ENCODE measurements at places on chromosomes 13 and 19.

DNA sequence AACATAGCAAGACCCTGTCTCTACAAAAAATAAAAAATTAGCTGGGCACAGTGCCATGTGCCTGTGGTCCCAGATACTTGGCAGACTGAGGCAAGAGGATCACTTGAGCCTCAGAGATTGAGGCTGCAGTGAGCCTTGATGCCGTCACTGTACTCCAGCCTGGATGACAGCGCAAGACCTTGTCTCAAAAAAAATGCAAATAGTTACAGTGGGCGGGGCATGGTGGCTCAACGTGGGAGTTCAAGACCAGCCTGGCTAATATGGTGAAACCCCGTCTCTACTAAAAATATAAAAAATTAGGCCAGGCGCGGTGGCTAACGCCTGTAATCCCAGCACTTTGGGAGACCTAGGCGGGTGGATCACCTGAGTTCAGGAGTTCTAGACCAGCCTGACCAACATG, 8.5 kb downstream of the PGLS start:
- DNase-seq, result no peak

DNA sequence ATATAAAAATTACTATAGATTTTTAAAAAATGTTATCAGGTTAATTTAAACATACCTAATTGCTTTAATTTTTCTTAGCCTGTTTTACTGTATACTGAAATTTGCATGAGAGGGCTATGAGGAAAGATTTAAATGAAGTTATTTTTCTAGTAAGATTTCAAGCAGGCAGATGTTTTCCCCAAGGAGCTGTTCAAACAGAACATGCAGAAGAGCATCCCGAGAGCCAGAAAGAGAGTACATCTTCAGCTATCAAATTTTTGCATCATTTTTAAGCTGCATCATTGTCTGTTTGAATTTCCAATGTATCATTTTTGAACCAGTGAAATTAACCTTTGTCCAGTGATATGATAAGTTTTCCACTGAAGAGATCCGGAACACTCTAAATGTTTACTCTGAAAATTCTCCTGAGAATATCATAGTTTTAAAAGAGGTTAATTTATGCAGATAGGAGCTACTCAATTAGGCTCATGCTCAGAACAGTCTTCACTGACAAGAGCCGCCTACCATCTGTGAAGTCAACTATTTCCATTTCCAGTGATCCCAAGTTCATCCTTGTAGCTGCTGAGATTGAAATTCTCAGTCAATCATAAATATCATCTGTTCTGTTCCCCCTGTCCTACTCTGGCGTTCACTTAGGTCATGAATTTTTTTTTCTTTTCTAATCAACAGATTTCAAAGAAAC, 467.7 kb upstream of the NBEA start:
- no peak for DNase-seq

GRCh38 chr13:63460462-63461090, 2044.9 kb upstream of the PCDH20 start:
- no peak for DNase-seq

- DNase-seq, result no peak
Observed at GRCh38 chr13:105202354-105202753, 1333.1 kb downstream of the EFNB2 start.

GRCh38 chr13:44758630-44759383, 182.7 kb upstream of the TSC22D1 start:
- DNase-seq, result no peak

- DNase-seq, result no peak
Observed at GRCh38 chr13:101425156-101425471, 8.8 kb upstream of the NALCN start.

DNA sequence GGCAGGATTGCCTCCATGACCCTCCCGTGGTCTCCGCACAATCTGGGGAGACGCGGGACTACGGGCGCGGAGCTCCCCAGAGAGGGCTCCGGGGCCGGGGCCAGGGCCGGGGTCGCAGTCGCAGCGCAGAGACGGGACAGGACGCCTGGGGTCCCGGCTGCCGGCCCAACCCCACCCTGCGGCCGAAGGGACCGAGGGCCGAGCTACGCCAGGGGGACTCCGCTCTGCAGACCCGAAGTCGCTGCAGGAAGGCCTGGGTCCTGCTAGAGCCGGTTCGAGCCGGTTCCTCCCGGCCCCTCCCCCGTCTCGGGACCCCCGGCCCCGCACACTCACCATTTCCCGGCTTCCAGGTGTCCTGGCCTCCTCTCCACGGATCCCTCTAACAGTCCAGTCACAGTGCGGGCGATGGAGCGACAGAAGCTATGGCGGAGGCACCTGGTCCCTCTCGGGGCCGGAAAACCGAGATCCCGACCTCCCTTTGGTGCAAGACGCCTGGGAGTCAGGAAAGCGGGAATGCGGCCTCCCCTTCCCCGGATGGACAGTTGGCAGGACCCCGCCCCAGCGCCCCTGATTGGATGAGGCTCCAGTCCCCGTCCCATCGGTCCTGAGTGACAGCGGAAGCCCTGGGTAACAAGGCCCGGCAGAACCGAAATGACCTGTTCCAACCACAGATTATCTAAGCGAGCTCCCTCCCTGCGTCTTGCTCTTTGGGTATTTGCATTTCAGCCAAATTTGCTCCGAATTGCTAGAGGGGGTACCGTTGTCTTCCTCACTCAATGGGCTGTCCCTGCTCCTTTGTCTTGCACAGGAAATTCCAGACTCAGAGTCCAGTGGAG, at the start of gene ZNF625:
TSS of gene ZNF625 (minus strand) at position 512 of the 836 bp plus-strand sequence. CDS start at position 336, 176 bp downstream.
- no peak for DNase-seq

DNA sequence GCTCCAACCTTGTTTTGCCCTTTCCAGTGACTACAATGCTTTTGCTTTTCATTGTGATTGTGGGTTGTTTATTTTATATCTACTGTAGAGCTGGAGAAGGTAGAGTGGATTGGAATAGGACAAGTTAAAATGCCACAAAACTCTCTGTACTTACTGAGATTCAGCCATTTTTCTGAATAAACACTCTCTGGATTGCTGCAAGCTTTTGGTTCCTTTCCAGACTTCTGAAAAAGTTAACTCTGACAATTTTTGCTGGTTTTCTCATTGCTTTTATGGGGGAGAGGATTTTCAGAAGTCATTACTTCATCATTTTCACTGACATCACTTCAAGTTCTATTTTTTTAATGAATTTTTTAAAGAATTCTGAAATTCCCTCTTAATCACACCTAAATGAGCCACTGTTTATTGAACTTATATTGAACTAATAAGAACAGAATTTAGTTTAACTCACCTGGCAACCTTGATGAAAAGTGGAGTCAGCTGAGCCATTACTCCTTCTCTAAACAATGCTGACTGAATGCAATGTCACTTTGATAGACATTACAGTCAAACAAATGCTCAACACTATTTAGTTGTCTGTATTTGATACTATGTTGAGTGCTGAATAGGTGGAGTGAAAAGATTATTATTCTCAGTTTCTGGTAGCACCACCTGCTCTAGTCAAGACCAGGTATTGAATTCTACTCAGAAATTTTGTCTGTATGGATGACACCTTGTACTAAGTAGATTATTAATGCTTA, 303.5 kb downstream of the DLEU7 start:
- no peak for DNase-seq

- no peak for DNase-seq
Observed at GRCh38 chr13:90968166-90968904, 379.2 kb upstream of the MIR17HG start.

DNA sequence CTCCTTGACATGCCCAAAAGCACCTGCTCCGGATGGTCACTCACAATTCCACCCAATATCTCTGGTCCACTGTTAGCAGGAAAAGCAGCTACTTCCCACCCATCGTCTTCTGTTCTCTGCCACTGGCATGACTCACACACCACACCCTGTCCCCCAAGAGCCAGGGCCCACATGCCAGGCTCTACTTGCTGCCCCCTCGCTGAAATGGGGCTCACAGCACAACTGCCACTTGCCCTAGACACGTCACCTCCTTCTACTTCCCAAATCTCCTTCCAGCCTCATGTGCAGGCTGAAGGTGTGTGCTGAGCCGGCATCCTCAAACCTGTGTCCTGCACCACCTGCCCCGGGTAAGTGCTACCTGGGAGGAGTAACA, 65.0 kb downstream of the TBC1D4 start:
- DNase-seq, result no peak

DNA sequence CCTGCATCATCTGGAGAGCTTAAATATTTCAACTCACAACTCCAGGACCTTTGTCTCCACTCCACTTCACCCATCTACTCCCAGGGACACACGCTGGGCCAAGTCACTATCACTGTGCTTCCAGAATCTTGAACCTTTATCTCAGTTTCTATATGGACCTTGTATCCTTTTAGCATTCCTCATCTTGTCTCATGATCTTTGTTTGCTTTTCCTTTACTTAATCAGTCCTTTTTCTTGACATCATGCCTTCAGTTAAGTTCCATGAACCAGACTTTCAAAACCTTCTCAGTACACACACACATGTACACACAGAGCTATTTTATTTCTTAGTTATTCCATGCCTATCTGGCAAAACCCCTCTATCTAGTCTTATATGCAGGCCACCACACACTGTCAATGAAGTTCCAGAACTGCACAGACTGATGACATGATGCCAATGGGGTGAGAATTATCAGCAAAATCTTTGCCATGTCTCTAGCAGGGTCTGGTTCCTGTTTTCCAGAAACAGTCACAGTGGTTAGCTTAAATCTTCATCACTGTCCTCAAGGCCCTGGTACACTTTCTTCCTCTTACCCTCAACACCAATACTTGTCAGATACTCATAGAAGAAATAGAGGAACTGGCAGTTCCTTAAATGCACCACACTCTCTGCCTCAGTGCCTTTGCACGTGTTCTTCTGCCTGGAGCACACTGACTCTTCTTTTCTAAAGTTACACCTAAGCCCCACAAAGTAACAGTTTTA, 77.6 kb upstream of the STARD13 start:
- DNase-seq, result no peak

DNA sequence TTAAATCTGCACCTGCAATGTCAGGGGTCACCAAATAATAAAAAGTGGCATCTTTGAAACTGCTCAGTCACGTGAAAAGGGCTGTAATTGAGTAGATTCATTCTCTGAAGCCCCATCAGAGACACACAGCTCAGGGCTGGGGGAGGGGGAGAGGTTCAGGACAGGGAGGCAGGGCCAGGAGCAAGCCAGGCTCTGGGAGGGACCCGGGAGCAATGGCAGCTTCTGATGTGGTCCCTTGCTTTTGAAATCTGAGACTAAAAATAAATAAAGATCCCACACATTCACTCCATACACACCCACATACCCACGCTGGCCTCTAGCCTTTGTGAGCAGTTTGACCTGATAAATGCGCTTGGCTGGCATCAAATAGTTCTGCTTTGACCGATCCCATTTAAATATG, 32.8 kb downstream of the GSX1 start:
- DNase-seq, result no peak

DNA sequence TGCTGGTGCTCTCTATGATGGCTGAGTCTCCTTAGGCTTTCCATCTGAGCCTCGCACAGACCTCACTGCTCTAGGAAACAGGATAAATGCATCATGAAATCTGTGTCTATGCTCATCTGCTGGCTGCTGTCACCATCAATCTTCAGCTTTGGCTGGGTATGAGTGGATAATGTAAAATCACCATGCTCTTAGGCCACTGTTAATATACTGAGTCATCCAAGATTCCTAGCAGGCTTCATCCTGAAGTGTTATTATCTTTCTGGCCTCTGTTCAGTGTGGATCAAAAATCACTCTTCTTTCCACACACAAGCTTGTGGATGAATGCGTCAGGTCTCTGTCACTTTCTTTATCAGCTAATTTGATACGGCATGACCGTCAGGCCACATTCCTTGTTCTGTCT, 317.4 kb downstream of the NALCN start:
- no peak for DNase-seq

DNA sequence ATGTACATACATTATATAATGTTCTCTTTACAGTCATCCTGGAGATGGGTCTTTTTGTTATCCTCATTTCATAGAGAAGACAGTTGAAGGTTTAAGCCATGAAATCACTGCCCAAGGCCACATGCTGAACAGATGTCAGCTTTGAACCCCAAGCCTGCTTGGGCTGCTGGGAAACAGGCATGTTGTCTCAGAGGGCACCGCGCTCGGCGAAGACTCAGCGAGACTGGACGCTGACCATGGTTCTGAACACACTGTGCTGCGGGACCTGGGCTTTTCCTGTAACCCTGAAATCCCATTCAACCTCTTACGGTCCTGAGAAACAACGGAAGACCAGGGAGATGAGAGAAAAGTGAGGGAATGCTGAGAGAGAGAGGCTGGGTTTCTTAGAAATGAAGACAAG, 27.3 kb downstream of the LRFN3 start:
- DNase-seq, result peak; percentile 23

DNA sequence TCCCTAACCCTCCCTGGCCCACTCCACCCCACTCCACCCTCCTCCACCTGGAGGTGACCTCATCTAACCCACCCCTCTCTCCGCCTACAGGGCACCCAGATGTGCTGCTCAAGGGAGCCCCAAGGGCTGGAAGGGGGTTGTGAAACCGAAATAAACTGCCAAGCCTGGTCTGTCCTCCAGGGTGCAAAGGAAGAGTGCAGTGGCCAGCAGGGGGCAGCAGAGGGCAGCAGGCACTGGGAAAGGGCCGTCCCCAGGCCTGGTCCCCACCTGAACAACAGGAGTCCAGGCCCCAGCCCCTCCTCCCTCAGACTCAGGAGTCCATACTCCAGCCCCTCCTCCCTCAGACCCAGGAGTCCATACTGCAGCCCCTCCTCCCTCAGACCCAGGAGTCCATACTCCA, 8.4 kb upstream of the BCAM start:
- DNase-seq, result peak; percentile 78

GRCh38 chr13:40206241-40207000, 460.0 kb downstream of the FOXO1 start:
- no peak for DNase-seq

DNA sequence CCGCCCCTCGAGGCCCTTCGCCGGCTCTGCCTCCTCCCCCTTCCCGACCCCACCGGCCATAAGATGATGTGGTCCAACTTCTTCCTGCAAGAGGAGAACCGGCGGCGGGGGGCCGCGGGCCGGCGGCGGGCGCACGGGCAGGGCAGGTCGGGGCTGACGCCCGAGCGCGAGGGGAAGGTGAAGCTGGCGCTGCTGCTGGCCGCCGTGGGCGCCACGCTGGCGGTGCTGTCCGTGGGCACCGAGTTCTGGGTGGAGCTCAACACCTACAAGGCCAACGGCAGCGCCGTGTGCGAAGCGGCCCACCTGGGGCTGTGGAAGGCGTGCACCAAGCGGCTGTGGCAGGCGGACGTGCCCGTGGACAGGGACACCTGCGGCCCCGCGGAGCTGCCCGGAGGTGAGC, 1.4 kb downstream of the CACNG6 start:
- no peak for DNase-seq

GRCh38 chr13:44197791-44198770, 175.5 kb upstream of the SERP2 start:
- no peak for DNase-seq

DNA sequence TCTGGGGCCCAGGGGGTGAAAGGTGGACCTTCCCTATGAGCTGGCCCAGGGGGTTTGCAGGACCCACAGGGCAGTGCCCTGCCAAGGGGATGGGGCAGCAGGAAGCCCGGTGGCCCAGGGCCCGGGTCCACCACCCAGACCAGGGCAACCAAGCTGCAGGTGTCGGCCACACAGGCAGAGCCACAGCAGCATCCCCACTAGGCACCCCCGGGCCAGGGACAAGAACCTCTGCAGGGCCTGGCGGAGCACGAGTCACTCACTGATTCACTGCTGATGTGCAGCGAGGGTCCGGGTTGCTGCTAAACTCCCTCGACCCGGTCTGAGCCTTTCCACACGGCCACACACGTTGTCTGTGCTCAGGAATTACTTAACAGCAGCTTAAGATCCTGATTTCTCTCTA, 8.8 kb downstream of the FZR1 start:
- no peak for DNase-seq

GRCh38 chr19:38062959-38063761, 156.2 kb downstream of the SIPA1L3 start:
- no peak for DNase-seq

- no peak for DNase-seq
Observed at GRCh38 chr19:944171-944567, 18.3 kb downstream of the ARID3A start.
